ENCODE measurements at places on chromosomes 1 and 21.

DNA sequence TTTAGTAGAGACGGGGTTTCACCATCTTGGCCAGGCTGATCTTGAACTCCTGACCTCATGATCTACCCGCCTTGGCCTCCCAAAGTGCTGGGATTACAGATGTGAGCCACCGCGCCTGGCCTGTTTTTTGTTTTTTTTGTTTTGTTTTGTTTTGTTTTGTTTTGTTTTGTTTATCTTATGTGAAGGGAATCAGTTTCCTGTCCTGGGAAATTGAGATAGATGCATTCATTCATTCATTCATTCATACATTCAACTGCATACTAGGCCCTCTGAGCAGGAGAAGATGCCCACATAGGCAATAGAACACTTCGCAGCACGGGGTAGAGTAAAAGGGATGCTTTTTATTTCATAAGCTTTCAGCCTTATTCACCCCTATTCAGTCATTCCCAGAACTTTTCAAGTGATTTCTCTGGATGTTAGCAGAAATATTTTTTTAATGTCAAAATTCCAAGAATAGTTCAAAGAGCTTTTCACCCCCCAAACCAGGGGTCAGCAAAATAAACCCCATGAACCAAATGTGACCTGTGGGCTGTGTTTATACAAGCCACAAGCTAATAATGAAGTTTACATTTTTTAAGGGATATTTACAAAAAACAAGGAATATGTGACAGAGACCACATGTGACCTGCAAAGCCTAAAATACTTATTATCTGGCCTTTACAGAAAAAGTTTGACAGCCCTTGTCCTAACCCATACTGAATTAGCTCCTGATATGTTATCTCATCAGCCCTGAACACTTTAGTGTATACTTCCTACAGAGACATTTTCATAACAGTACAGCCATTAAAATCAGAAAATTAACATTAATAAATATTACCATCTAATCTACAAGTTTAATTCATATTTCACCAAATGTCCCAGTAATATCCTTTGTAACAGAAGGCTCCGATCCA lies 127.1 kb downstream of the MAST2 start:
- no peak for DNase-seq

DNA sequence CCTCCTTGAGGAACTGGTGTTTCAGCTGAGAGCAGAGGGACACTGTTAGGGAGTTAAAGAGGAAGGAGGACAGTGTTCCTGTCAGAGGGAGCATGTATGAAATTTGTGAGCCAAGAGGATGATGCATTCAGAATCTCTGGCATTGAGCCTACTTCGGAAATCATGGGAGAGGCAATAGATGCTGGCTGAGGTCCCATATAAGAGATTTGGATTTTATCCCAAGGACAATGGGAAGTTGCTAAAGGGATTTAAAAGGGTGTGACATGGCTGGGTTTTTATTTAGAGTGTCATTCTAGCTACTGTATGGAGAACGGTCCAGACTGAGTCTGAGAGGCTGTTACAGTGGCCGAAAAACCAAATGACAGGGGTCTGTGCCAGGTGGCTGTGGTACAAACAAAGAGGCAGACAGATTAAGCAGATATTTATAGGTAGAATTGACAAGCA lies 403.2 kb upstream of the B3GALT2 start:
- no peak for DNase-seq

DNA sequence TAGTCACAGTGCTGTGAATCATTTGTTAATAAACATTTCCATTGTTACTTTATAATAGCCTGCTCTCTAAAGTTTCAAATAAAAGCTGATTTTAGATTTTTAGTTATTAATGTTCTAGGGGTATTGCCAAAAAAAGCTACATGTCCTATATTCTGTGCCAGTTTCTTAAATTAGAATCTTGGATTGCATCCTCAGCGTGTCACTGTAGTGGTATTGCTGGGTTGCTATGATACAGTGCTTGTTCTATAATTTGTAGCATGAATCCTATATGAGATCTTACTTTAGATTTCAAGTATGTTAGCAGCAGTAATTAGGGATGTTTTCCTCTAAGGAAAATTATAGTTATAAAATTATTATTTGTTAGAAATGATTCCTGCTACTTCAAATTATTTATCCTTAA lies 16.4 kb downstream of the PPP2R5A start:
- DNase-seq, result no peak

DNA sequence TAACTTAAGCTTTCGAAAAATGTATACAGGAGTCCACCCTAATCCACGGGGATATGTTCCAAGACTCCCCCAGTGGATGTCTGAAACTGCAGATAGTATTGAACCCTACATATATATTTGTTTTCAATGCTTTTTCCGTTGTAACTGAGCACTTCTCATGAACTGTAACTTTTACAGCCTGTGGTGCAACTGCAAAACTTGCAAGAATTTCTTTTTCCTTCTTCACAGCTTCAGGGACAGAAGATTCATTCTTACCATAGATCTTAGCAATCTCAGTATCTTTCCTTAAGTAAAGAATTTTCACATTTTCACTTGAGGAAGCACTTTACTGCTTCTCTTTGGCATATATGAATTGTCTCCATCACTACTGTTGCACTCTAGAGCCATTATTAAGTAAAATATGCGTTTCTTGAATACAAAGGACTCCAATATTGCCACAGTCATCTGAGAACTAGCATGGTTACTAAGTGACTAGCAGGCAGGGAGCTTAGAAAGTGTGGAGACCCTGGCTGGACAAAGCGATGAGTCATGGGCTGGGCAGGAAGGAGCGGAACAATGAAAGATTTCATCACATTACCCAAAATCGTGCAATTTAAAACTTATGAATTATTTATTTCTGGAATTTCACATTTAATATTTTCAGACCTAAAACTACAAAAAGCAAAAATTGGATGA lies 14.1 kb downstream of the DPYD start:
- DNase-seq, result no peak

- no peak for DNase-seq
Measured at GRCh38 chr1:145988773-145989172, 7.6 kb downstream of the TXNIP start.

DNA sequence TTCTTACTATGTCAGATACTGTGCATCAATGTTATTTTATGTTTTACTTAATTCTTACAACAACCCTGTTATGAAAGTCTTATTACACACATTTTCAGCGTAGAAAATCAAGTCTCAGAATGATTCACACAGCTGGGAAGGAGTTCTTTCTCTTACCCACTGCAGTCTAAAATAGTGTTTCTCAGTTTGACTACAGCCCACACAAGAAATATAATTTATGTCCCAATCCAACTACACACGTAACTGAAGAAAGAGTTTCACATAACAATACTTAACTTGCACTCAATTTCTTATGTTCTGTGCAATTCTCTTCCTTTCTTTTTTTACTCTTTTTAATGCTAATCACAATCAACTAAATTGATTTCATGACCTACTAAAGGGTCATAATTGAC lies 252.8 kb upstream of the ADGRL2 start:
- no peak for DNase-seq

Data from C1 segment of cervical spinal cord (tissue), 14 donors.